ENCODE measurements at places on chromosomes 5 and 9.

GRCh38 chr5:143030349-143030748 is 260.2 kb downstream of the ARHGAP26 start:
- no peak for DNase-seq

DNA sequence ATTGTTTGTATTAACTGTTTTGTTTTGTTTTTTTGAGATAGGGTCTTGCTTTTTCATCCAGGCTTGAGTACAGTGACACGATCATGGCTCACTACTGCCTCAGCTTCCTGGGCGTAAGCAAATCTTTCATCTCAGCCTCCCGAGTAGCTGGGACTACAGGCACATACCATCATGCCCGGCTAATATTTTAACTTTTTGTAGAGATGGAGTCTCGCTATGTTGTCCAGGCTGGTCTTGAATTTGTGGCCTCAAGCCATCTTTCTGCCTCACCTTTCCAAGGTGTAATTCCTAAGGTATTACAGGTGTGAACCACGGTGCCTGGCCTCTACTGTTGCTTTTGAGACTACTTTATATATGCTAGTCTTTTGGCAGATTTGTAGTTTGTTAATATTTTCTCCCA is 8.4 kb downstream of the RCL1 start:
- no peak for DNase-seq

GRCh38 chr5:161085056-161085455 is 233.0 kb upstream of the ATP10B start:
- no peak for DNase-seq

DNA sequence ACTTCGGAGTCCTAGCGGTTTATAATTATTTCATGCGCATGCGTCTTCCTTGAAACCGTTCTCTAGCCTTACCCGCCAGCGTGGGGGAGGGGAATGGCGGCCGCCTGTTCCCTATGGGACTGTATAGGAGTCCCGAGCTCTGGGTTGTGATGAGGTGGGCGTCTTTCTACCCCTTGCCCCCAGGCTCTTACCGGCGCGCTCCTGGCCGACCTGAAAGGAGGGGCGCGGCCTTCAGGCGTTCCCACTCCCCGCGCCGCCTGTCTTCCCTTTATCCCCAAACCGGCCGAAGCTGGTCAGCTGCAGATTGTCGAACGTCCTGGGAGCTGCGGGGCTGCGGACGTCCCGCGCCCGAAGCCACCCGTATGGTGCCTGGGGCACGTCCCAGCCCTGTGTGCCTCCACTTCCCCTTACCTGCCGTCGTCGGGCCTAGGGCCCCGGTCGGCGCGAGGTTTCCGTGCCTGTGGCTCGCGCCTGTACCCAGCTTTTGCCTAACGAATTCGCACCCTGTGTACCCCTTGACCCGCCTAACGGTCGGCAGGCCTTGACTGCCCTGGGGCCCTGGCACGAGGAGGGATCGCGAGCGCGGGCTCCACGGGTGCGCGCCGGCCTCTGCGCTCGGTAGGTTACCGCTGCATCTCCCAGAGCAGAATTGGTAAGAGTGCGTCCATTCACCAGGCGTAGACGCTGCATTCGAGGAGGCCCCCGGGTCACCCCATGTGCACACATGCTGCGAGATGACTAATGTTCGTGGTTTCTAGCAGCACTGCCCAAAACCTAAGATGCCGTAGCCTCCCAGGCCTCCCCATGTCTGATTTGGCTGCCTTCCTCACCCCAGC is 653 bp upstream of the HNRNPH1 start:
- no peak for DNase-seq

- DNase-seq, result no peak
Observed at GRCh38 chr5:138986186-138986800, 111.2 kb upstream of the LRRTM2 start.

GRCh38 chr5:98307811-98308210 is 465.7 kb upstream of the RGMB start:
- no peak for DNase-seq

- no peak for DNase-seq
Observed at GRCh38 chr9:71121275-71122021, at the start of gene TRPM3. TSS of gene TRPM3 (minus strand) at chr9:71121621. CDS start at chr9:71121354, 267 bp downstream.

GRCh38 chr9:4970970-4971641 is 14.0 kb upstream of the JAK2 start:
- DNase-seq, result no peak

DNA sequence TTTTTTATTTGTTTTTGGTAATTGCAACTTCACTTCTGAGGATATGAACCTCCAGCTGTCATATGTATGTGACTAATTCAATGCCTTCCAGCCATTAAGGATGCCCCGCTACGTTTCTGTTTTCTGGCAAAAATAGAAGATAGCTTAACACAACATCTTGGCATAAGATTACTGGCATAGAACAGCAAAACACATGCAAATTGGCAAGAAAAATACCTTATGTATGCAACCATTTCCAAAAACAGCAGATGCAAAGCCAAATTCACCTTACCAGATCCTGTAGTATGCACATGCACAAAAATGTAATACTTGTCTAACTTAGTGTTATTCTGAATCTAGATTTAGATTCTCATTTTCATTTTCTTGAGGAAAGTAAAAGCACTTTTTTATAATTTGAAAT is 461.1 kb upstream of the CYLC2 start:
- DNase-seq, result no peak

GRCh38 chr5:20575571-20575970 is 587.6 kb upstream of the CDH18 start:
- no peak for DNase-seq

- DNase-seq, result no peak
Observed at GRCh38 chr5:141420855-141421488, at the start of gene PCDHGA11. TSS of gene PCDHGA11 (plus strand) at chr5:141421051. CDS start at chr5:141421228, 177 bp downstream.

- no peak for DNase-seq
Observed at GRCh38 chr5:26192486-26192885, 845.9 kb downstream of the CDH9 start.

GRCh38 chr9:206481-206880 is 8.2 kb upstream of the DOCK8 start:
- no peak for DNase-seq

GRCh38 chr5:76332102-76332501 is 71.0 kb upstream of the IQGAP2 start:
- DNase-seq, result no peak

DNA sequence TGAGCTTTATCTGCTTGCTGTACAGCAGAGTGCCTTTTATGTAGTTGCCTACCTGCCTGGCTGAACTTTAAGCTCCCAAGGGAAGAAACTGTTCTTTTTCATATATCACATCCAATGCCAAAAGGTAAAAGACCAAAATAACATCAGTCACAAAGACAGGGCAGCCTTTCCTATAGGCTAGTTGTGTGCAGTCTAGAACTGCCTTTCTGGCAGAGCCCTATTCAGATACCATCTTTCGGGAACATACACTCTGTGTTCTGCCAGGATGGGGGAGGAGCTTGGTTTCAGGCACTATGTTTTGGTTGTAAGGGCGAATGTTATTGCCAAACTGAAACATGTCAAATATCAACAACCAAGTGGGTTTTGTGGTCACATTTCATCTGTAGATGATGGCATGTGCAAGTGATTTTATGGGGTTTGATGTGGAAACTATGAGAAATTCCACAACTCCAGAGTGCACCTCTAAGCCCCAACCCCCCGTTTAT is 314.5 kb downstream of the ADGRV1 start:
- DNase-seq, result no peak

- DNase-seq, result no peak
Observed at GRCh38 chr9:128125580-128126354, 1.8 kb downstream of the PTGES2 start.

GRCh38 chr5:94702729-94703128 is 84.3 kb downstream of the SLF1 start:
- DNase-seq, result no peak

DNA sequence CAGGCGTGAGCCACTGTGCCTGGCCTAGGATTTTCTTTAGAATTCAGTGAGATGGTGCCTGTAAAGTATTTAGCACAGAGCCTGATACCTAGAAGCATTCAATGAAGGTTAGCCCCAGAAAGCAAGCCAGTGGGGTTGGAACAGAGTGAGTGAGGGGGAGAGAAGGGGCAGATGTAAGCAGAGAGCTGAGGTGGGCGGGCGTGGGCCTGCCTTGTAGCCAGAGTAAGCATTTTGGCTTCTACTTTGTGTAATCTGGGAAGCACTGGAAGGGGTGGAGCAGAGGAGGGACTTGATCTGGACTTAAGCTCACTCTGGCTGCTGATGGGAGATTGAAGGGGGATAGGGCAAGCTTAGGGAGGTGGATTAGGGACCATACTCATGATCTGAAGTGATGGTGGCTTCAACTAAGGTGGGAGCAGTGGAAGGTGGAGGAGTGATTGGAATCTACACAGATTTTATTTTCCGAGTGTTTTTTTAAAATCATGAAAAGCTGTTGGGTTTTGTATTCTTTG is 2.6 kb downstream of the EXOSC2 start:
- no peak for DNase-seq

- DNase-seq, result no peak
Observed at GRCh38 chr9:89407070-89407469, 88.8 kb downstream of the SECISBP2 start.

DNA sequence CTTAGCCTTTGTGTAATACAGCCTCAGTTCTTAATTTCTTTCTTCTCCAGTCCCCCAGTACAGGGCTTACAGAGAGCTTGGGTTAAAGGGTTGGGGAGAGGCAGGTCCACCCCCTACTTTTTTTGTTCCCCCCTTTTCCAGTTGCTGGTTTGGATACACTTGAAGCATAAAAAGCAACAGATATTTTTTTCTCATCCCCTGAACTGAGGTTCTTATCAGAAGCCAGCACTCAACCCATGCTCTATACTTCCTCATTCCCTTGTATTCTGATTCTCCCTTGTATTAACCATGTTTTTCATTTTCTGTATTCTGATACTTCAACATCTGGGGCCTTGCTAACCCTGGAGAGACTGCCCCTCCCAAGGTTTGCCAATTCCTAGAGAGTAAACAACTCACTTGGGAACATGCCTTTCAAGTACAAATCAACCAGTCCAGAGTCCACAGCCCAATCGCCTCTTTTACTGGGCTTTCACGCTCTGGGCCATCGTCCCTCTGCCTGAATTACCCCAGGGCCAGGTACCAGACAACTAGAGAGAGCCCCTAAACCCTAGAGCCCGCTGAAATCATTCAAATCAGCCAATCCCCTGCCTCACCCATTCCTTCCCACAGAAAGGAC is 333.4 kb upstream of the PUM3 start:
- no peak for DNase-seq

GRCh38 chr5:107766972-107767371 is 96.2 kb upstream of the EFNA5 start:
- DNase-seq, result no peak

GRCh38 chr9:89508951-89509615 is 11.2 kb upstream of the SEMA4D start:
- DNase-seq, result no peak

DNA sequence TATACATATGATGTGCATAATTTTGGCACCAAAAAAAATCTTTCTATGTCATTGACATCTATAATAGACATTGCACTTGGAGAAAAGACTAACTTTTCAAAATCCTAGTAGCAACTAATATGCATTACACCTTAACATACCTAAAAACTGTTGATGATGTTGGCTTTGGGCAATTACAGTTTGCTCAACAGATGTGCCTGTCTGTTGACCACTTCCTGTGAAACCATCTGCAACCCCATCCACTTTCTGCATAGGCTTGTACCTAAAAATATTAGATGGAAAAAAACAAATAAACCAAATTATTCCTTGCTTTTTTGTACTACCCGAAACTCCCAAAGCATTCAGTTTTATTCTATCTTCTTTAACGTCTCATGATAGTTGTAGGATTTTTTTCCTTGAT is 248.6 kb downstream of the RFX3 start:
- DNase-seq, result no peak

Data from NCI-H774 (cell line).